Left lung (tissue), 14 donors: ENCODE measurements at places on chromosomes 3 and 15. TPM values are rescaled to one million over a fixed set of nuclear protein-coding genes. Genes with fewer than 3 reads are reported as not detected.

DNA sequence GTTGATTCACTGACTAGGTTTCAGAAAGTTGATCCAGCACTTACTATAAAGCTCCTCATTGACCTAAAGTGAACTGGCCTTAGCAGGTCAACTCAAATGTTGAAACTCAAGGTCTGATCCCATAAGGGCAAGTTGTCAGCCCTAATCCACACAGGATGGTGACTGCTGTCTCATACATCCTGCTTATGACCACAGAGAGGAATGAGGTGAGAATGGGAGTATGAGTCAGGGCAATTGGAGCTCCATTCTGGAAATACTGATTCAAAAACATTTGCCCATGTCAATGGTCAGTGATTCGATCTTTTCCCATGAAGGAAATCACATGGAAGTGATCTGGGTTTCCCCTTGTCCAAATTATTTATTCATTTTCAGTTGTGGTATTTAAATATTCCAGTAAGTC is 78.7 kb downstream of the ZNF385D start:
- no peak for DNase-seq

ANKRD63 gene
- total RNA-seq, result not detected

DNA sequence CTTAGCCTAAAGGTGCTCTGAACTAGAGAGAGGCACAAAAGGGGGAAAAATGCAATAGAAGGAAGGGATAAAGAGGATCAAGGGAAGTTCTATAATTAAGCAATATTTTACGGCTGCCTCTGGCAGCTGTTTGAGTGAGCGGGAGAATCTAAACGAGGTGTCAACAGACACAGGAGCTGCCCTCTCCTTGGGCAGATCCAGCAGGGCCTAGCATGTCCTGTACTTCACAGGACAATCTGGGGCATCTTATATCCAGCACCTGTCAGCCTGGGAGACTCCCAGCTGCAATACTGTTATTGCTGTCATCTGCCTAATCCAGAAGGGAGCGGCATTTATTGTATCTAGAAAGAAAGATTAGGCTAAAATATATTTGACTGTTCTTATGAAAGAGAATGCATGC is 68.9 kb downstream of the WWTR1 start:
- no peak for DNase-seq

- peak; percentile 92 for DNase-seq
Measured at GRCh38 chr15:74782259-74783071, 585 bp downstream of the CSK start.

NANOGP8 gene
- total RNA-seq, result not detected

EIF1B gene
- total RNA-seq, result 37.7 TPM

GRCh38 chr3:68751888-68752287 is 180.5 kb downstream of the TAFA4 start:
- DNase-seq, result no peak

DNA sequence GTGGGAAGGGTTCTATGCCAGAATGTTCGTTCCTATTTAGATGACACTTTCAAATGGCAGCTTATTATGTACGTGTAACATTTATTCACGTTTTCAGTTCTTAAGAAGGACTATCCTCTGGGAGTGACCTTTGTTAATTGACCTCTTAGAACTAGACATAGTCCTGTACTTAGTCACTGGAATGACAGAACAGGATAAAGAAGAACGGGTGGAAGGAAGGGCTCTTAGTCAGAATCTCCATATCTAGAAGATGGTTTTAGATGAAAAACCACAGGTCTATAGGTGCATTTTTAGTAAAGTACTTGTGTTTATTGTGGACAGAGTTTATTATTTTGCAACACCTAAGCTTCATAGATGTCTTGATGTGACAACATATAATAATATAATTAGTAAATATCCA is 6.5 kb downstream of the METTL6 start:
- no peak for DNase-seq

TRPM1 gene
- not detected for total RNA-seq
